CD4-positive, alpha-beta T cell treated with Interleukin-17A for 1 hour (primary cell): ENCODE measurements at places on chromosomes 5 and 9.

- no peak for DNase-seq
Measured at GRCh38 chr9:131977109-131977838, 102.4 kb downstream of the MED27 start.

- DNase-seq, result no peak
Measured at GRCh38 chr5:34778091-34778850, 60.7 kb upstream of the TTC23L start.

- no peak for DNase-seq
Measured at GRCh38 chr9:113609562-113610318, 146.2 kb downstream of the RGS3 start.

DNA sequence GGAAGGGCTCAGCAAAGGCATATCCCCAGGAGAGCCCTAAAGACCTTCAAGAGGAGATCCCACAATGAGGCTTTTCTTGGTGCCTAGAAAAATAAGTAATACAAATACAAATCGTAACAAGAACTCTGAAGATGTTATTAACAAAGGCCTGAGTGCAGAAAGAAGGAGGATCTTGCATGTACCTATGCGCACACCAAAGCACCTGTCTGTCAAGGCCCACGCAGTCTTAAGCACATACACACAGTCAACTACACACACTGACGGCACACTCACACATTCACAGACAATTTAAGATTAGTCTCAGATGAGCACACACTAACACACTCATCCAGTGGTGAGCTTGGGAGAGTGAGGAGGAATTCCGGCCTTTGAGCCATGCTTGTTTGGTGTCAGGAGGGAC lies 38.5 kb downstream of the JADE2 start:
- DNase-seq, result no peak

DNA sequence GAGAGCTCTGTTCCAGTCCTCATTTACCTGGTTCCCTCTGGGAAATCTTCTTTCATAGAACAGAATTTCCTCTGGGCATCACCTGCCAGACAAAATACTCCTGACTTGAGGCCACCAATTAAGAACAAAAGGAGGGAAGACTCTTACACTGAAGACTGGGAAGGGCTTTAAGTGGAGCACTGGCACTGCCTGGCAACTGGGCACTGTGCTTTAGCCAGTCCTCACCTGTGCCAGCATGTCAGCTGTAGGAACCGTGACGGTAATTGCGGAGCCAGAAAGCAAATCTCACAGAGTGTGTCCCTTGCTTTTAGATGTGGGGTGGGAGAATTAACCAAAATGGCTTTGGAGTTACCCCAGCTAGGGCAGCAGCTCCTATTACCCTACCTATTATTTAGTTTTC lies 40.6 kb downstream of the FAM219A start:
- DNase-seq, result no peak

- DNase-seq, result peak; percentile 79
Measured at GRCh38 chr5:76544268-76544926, 78.8 kb downstream of the F2RL2 start.

DNA sequence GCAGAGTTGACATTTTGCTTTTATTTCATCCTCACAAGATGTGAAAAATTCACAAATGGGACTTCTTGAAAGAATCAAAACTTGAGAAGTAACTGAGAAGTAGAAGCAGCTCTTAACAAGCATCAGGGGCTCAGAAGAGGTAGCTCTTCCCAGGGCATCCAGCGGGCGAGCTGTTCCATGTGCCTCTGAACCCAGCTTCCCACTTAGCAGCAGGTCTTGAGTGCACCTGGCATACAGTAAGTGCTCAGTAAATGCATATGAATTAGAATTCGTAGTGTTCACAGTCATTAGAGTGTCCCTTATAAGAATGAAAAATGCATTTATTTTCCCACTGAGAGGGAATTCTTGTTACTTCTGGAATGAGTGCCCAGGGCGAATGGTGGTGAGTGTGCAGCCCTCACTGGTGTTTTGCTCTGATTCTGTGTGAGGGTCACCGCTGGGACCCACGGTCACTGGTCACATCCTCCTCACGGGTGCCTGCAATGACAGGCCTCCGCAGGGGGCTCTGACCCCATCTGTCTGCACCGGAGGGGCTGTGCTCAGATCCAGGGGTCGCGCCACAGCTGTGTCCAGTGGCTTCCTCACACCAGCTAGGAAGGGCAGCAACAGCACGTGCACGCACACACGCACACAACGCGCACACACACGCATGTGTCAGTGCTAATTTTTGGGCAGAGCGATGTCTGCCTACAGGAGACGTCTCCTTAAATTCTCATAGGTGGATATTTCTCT lies 26.9 kb downstream of the EXOC3 start:
- no peak for DNase-seq

- DNase-seq, result peak; percentile 78
Measured at GRCh38 chr9:129235931-129236331, 57.9 kb upstream of the IER5L start.

GRCh38 chr5:176481711-176482110 lies 33.5 kb downstream of the FAF2 start:
- DNase-seq, result no peak

DNA sequence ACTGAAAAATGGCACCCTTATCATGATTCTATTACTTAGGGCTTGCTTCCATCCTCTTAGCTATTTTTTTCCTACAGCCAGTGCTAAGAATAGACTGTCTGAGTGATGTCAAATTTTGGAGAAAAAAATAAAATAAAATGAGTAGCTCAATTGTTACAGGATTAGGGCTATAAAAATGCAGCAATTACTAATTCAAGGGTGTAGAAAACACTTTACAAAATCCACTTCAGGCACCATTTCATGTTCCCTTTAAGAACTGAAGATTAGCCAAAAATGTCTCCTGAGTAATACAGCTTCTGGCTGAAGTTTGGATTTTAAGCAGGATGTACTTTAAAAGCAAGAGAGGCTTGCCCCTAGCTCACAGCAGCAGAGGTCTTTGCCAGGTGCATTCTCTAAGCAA lies 240.5 kb upstream of the IRX1 start:
- DNase-seq, result no peak

- DNase-seq, result no peak
Measured at GRCh38 chr5:180105827-180106312, 34.3 kb upstream of the RNF130 start.

DNA sequence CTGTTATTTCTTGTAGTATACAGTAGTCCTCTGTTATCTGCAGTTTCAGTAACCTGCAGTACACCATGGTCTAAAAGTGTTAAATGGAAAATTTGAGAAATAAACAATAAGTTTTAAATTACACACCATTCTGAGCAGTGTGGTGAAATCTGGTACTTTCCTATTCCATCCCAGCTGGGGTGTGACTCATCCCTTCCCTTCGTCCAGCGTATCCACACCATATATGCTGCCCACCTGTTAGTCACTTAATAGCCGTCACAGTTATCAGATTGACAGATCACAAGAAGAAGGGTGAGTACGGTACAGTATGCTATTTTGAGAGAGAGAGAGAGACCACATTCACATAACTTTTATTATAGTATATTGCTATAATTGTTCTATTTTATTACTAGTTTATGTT lies 28.9 kb downstream of the FAM151B start:
- DNase-seq, result no peak

DNA sequence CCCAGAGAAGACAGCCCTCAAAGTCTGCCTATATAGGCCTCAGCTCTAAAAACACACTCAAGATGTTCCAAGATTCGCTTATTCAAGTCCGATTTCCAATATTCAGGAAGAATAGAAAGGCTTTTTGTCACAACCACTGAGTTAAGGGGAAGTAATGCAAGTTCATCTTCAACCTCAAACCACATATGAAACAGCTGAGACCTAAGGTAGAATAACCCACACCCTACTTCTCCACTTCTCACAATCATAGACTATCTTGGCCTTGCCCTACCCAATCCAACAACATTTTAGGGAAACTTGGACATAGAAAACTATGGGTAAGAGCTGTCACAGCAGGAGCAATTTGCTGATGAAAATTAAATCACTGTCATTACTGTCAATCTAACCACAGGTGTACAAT lies 152.0 kb upstream of the LRRTM2 start:
- DNase-seq, result no peak

- no peak for DNase-seq
Measured at GRCh38 chr5:72510610-72511181, 3.5 kb upstream of the ZNF366 start.

DNA sequence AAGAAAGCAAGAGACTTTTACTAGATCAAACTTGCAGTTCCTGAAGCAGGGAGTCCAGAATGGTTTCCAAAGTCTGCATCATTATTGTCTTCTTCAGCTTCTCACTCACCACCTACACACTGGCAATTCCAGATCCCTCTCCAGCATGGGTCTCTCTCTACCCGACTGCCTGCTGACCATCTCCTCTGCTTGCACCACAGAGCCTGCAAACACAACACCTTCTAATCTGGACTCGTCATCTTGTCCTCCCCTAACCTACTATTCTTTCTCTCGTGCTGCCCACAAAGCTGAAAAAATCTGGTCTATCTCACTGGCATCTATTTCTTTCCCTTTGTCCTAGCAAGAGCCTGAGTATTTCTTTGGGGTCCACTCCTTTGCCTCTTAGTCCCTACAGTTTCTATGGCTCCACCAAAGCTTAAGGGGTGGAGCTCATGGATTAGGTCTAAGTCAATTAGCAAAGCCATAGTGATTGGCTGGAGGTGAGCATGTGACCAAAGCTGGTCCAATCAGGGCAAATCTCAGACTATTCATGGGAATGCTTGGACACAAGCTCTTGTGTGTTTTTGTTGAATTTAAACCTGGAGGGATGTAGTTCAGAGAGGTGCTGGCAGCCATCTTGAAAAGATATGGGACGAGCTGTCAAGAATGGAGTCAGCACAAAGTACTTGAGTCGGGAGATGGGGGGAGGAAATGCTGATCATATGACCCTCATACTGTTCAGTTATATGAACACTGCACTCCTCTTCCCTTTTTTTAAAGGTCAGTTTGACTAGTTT lies 63.5 kb downstream of the GALNT12 start:
- DNase-seq, result no peak

DNA sequence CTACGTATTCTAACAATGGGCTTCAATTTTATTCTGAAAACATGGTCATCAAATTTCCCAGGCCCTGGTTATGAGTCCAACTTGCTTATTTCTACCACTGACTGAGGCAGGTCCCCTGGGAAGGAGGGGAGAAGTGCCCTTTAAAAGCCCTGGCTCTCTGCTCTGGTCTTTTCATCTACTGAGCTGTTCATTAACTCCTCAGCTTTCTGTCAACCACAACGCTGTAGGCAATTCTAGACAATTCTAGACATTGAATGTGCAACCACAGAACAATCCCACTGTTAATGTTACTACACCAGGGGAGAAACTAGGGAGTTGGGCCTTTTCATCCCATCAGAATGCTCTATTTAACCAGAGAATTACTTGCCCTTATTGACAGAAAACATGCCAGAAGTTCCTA lies 10.0 kb downstream of the MOCS2 start:
- DNase-seq, result no peak

- DNase-seq, result peak; percentile 50
Measured at GRCh38 chr5:90264689-90265544, 144.6 kb downstream of the CETN3 start.

DNA sequence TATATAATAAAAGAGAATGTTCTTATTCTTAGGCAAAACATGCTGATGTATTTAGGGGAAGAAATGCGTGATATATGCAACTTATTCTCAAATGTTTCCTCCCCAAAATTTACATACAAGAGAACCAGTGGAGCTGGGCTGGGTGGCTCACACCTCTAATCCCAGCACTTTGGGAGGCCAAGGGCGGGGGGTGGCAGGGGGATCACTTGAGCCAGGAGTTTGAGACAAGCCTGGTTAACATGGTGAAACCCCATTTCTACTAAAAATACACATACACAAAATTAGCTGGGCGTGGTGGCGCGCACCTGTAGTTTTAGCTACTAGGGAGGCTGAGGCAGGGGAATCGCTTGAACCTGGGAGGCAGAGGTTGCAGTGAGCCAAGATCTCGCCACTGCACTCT lies 27.5 kb upstream of the UBTD2 start:
- DNase-seq, result no peak

- no peak for DNase-seq
Measured at GRCh38 chr5:13566871-13567339, 377.6 kb downstream of the DNAH5 start.

DNA sequence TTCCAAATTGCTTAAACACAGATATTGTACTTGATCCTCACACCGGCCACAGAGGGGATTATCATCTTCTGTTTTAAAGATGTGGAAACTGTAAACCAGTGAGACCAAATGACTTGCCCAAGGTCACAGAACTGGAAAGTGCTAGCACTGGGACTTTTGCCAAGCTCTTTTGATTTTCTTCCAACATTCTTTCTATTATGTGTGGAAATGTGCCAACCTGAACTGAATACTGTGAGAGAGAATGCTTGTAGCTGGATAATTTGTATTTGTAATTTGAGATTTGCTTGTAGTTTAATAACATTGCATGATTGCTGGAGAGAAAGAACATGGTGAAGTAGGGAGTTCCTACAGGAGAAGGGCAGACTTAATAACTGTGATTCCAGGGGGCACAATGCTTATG lies 977.9 kb upstream of the NUDT12 start:
- DNase-seq, result no peak

DNA sequence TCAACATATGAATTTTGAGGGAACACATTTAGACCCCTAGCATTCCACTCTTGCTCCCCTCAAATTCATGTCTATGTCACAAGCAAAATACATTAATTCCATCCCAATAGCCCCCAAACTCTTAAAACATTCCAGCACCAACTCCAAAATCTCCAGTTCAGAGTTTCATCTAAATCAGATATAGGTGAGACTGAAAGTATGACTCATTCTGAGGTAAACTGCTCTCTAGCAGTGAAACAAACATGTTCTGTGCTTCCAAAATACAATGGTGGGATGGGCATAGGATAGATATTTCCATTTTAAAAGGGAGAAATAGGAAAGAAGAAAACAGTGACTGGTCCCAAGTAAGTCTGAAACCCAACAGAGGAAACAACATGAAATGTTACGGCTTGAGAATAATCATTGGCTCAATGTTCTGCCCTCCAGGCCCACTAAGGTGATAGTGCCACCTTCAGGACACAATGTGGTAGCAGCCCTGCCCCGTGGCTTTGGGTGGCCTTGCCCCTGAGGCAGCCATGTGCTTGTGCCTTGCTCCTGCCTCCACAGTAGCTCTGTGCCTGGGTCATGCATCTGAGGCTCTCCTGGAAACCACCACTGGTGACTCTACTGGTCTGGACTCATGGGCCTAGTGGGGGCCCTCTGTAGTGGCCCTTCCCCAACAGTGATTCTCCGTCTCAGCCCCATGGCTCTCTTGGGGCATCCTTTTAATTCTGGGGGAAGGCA lies 36.4 kb upstream of the IPPK start:
- peak; percentile 56 for DNase-seq

DNA sequence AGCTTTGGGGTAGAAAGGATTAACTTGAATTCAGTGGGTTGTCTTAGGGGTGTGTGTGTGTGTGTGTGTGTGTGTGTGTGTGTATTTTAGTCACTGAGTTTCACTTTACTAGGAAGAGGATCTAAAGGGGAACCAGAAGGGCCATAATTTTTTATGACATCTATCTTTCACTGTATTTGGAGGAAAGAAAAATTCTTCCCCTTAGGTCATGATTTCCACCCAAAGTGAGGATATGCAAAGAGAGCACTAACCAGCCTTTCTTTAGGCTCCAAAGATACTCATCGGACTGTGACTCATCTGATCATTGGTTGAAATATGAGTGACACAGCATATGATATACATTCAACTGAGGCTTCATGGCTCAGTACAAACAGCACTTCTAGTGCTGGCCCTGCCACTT lies 75.2 kb upstream of the RASGRF2 start:
- no peak for DNase-seq
